Muscle of leg (tissue), 16 donors: ENCODE measurements at places on chromosomes 3 and 15.
A peak's percentile ranks its signal among the peaks of the same experiment; 100 is the strongest.

DNA sequence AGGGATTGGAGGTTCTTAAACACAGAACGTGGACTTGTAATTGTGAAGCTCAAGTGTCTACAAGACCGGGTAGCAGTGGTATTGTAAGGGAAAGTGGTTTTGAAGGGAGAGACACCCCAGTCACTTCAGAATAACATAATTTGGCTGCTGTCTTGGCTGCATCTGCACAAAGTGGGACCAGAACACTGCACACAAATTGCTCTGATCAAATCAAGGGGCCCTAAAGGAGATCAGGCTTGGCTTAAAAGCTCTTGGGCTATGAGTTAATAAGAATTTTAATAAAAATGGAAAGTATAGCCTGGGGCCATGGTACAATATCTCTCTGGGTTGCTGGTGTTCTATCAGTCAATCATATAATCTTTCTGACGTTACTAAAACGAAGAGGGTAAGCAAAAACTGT lies 356.1 kb upstream of the ICE2 start:
- no peak for DNase-seq

- no peak for DNase-seq
Measured at GRCh38 chr3:81472600-81473362, 288.7 kb downstream of the GBE1 start.

- peak; percentile 48 for DNase-seq
Measured at GRCh38 chr3:134369231-134369741, 5.0 kb downstream of the AMOTL2 start.

DNA sequence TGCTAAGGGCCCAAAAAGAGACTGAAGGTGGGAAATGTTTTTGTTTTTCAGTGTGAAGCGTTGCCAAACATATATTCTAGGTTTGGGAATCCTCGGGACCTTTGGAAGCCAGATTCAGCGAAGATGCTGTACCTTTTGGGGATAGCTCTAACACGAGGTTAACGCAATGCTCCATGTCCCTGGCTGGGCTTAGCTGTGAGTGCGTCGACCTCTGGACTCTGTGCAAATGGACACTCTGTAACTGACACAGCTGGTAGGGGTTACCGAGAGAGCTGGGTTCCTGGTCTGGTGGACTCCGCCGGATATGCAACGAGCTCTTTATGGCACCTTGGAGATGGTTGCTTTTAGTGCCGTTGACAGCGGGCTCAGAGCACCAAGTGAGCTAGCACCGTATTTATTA lies 724 bp upstream of the SH3GL3 start:
- DNase-seq, result no peak

- DNase-seq, result no peak
Measured at GRCh38 chr3:14718539-14718938, 43.6 kb downstream of the C3orf20 start.
